ENCODE measurements at places on chromosomes 12 and 14.
A peak's percentile ranks its signal among the peaks of the same experiment; 100 is the strongest.

- no peak for DNase-seq
Measured at GRCh38 chr14:28052251-28052650, 714.3 kb upstream of the FOXG1 start.

DNA sequence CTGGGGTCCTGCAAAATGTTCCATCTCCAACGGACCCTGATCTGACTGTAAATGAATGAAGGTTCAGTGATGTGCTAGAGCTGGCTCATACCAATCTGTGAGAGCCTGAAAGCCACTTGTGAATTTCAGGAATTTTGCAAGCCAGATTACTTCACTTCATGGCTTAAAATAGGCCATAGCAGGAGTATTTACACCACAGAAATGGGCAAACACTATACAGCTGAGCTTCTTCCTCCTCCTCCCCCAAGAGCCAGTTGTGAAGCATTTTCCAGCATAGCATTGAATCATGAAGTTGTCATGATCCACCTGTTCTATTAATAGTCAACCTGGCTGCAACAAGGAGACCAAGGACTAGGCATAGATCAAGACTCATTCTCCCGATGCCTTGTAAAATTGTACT lies 141.3 kb upstream of the RASSF8 start:
- DNase-seq, result no peak

GRCh38 chr12:88923631-88924030 lies 343.4 kb upstream of the KITLG start:
- DNase-seq, result no peak

GRCh38 chr12:76117067-76117691 lies 32.7 kb upstream of the NAP1L1 start:
- no peak for DNase-seq

DNA sequence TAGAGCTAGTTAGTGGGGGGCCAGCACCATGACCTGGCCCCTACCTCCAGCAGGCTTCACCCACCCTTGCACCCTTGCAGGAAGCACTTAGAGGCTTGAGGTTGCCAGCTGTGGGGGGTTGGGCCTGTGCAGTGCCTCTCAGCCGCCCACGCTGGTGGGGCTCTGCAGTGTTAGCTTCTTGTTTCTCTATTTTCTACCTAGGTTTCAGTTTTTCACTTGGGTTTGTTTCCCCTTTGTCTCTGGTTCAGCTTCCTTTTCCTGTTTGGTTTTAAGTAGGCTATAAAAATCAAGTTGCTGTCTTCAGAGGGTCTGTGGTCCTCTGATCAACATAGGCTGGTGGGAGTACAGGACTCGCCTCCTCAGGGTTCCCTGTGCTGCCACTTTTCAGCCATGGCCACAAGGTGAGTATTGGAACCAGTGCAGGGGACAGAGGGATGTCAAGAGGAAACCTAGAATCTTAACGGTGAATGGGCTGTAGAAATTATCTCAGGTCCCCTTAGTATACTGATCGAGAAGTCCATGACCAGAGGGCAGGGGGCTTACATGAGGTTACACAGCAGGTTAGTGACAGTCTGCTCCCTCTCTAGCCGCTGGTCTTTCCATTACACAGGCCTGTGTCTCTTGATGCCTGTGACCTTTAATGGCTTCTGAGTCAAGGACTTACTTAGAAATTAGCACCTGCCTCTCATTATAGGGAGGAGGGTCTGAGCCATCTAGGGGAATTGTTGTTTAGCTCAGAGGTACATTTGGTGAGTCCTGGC lies at the start of gene EVL:
EVL (plus strand) TSS at position 312 of the 761 bp plus-strand sequence; CDS start at position 391, 79 bp downstream.
- DNase-seq, result peak; percentile 62

DNA sequence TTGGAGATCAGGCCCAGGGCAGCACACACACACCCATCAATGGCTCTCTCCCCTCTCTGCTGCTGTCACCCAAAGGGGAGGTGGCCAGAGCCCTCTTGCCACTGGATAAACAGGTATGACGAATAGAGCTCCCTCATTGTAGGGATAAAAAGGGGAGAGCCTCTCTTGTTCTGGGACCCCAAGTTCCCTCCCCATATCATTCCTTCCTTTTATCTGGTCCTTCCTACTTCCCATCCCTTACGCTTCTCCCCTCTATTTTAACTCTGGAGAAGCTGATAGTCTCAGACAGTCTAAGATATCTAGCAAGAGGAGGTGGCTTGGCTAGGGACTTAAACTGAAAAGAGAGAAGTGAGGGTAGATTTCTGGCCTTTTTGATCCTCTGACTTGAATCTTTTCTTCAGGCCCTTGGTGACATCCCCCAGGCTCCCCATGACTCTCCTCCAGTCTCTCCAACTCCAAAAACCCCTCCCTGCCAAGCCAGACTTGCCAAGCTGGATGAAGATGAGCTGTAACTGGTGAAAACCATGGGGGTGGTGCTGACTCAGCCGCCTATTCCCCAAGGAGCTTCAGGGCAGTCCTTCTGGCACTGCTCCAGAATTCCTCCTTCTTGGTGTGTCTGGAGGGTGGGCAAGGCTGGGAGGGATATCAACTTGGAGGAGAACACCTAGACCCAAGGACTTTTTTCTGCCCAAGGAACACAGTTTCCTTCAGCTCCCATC lies 5.3 kb downstream of the ARHGEF25 start:
- no peak for DNase-seq

DNA sequence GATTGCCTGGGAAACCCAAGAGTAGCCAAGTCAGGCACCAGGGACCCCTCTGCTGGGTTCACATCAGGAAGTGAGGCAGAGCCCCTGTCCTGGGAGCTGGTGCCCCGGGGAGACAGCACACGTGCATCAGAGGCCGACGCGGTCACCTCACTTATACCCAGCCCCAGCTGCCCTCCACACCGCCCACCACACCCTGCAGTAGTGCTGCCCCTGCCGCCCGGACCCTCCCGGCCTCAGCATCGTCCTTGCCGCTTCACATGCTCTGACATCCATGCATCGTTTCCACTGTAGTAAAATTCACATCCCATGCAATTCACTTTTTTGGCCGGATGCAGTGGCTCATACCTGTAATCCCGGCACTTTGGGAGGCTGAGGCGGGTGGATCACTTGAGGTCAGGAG lies 14.0 kb downstream of the MMP17 start:
- DNase-seq, result no peak

DNA sequence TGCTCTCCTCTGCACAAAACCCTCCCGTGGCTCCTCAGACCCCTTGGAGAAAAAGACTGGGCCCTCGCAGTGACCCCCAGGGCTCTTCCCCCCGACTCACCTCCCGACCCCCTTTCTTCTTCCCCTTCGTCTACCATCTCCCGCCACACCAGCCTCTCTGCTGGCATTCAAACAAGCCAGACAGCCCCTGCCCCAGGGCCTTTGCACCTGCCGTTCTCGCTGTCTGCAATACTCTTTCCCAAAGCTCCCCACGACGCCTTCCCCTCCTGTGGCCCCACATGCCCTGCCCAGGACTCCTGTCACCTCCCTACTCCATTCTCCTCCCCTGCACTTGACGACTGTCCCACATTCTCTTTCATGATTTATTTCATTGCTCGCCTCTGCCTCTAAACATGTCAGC lies 115.7 kb downstream of the PHETA1 start:
- DNase-seq, result no peak
